ENCODE measurements at places on chromosomes 2 and 18.
A peak's percentile ranks its signal among the peaks of the same experiment; 100 is the strongest.

GRCh38 chr2:45923701-45924100 lies 272.2 kb downstream of the PRKCE start:
- DNase-seq: no peak

DNA sequence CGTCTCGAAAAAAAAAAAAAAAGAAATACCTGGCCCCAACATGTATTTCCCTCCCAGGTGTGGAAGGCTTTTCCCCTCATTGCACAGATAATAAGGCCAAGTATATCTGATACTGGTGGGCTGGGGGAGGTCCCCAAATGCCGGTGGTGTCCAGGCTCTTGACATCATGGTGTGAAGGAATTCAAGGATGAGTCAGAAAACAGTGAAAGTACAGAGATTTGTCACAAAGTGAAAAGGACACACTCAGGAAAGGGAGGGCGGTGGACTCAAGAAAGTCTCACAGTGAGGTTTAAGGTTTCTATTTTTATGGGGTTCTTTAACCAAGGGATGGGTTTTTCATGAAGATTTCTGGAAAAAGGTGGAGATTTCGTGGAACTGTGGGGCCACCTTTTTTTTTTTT lies 37.8 kb upstream of the FZD5 start:
- no peak for DNase-seq

GRCh38 chr18:23723121-23723520 lies 33.9 kb downstream of the LAMA3 start:
- no peak for DNase-seq

- no peak for DNase-seq
Observed at GRCh38 chr18:47036298-47036874, 965 bp upstream of the ELOA2 start.

GRCh38 chr2:50955081-50955480 lies 76.9 kb downstream of the NRXN1 start:
- no peak for DNase-seq

GRCh38 chr2:22086726-22087125 lies 963.0 kb downstream of the TDRD15 start:
- peak; percentile 16 for DNase-seq

GRCh38 chr2:121570667-121571055 lies 40.0 kb downstream of the RNU4ATAC start:
- no peak for DNase-seq

DNA sequence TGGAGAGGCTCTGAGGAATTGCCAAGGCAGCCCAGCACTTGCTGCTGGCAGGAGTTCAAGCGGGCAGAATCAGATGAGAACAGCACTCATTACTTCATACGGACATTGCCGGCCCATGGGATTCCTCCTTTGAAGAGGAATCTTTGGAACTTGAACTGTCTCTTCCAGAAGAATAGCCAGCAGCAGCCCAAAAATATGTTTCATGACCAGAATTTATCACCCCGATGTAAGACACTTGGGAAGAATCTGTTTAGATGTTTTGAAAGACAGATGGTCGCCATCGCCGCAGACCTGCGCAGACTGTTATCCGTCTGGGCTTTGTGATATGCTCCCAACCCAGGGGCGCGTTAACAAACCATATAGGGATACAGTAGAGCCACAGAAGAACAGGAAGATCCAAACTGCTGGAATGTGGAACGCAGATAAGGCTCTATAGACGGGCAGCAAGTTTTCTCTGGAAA lies 3.7 kb upstream of the ADI1 start:
- DNase-seq: no peak

GRCh38 chr18:50009773-50010335 lies 185.1 kb downstream of the MYO5B start:
- DNase-seq: no peak

GRCh38 chr2:237923481-237924163 lies 43.2 kb upstream of the UBE2F start:
- DNase-seq: peak; percentile 81

Data from right hindlimb (tissue), 1 donor.